NCI-H1105 treated with DMSO at 0.1 percent for 48 hours (cell line): ENCODE measurements at places on chromosomes 6 and 20.

DNA sequence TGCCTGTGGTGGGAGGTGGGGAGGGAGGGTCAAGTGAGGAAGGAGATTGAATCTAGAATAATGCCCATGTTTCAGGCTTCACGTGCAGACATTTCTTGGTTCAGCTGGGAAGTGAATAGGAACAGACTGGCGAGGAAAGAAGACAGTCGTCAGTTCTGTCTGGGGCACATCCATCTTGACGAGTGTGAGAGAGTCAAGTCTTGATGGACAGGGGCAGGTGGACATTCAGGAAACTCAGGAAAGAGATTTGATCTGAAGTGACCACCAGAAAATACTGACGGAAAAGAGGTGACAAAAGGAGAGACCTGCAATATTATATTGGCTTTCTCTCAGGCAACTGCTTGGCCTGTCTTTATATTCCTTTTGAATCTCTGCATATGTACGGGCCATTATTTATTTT, 68.6 kb downstream of the ESR1 start:
- DNase-seq, result no peak

DNA sequence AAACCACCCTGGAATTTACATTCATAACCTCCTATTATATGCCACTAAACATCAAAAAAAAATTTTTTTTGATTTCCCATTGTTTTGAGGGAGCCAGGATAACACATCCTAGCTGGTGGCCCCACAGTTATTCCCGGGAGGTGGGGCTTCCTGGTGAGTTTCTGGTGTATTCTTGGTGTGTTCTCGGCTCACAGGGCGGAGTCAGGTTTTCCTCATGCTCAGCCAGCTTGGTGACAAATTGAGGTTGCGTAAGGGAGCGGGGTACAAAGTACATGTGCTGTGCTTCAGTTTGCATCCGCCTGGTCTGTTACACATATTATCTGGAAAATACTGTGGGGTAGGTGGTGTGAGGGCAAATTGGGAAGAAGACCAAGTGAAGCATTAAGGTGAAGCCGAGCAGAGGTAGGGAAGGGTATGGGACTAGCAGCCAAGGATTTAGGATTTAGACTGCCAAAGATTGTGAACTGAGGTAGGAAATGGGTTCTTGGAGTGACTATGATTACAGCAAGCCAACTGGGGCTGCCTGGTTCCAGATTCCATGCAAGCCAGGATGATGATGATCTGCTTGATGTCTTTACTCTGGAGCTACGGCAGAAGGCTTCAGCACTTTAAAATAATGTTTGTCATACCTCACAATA, 46.2 kb upstream of the EEF1A1 start:
- DNase-seq, result no peak

DNA sequence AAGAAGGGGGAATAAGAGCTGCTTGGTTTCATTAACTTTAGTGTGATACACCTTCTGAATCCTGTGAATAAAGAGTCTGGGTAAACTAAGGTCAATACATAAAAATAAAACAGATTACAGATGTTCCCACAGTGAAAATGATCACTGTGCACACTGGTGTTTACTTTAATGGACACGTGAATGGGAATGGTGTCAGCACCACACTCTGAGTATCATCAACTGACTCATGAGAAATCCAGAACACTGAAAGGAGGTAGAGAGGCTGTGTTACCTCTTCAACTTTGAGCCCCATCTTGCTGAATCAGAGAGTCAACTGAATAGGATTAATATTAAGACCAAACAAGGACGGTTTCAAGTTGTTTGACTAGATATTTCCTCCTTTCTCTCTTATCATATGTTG, 75.0 kb downstream of the ELOVL4 start:
- DNase-seq, result no peak

GRCh38 chr6:7392402-7392801, 2.8 kb downstream of the RIOK1 start:
- no peak for DNase-seq

GRCh38 chr6:158531970-158532369, 27.9 kb upstream of the TMEM181 start:
- no peak for DNase-seq

DNA sequence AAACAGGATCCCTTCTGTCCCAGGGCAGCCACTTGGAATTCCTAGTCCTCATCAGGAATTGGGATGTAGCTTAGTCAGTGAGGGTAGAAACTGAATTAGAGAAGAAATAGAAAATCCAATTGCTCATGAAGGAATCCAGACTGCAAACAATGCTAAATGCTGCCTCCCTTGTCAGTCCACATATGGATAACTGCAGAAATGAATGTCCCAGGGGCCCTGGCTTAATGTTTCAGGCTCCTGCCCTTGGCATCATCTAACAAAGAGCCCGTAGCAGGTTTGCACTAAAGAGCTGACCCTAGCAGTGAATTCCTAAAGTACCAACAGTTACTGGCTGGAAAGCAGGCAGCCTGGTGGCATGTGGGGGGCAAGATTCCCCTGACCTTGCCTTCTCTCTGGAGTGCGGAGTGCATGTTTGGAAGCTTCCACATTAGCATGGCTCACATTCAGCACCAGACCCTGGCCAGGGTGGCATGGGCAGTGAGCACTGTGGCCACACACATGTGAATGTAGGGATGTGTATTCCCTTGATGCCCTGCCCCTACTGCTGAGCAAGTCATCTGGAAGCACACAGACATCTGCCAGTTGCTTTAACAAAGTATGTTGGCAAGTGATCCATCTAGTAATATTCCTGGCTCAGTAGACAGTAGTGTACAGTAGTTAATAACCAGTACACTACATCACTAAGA, 394.5 kb downstream of the CDC5L start:
- no peak for DNase-seq

DNA sequence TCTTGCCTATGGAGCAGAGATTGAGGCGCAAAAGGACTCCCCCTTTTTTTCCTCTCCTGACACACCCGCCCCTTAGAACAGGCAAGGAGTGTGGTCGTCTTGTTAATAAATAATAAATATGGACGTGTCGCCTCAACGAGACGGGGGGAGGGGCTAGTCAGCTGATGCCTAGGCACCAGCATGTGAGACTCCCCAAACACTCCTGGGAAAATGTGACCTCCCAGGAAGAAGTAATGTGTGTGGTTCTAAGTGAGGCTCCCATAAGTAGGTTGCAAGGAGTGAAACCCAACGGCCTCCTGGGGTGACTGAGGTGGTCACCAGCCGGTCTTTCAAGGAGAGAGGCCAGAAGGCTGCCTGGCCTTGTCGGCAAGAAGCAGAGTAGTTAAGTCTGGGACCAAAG, 1.1 kb upstream of the FAXC start:
- peak; percentile 43 for DNase-seq

DNA sequence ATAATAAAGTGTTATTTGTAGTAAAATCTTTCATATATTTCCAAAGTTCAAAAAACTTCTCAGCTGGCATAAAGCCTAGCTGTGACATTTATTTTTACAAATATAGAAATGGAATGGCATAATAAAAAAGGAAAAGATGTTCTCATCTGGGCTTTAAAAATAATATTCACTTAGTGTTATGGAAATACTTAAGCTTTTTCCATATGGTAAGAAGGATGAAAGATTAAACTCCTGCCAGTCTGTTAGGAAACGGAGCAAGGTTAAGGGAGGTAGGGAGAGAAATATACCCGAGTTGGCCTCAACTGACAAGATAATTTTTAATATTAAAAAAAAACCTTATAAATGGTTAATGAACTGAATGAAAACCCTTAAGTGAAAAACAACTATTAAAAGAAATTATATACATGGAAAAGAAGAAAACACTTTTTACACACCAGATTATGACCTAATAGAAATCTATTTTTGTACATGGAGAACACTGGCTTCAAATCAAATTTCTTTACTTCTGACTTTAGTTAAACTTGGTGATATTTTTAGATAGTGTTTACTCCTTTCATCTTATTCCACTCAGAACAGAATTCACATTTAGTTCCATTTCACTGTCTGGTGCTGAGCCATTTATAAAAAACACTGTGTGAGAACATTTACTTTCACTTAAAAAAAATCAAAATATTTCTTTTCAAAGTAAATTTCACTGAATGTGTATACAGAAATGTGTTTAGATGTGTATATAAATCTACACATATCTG, 137.0 kb downstream of the DST start:
- no peak for DNase-seq

DNA sequence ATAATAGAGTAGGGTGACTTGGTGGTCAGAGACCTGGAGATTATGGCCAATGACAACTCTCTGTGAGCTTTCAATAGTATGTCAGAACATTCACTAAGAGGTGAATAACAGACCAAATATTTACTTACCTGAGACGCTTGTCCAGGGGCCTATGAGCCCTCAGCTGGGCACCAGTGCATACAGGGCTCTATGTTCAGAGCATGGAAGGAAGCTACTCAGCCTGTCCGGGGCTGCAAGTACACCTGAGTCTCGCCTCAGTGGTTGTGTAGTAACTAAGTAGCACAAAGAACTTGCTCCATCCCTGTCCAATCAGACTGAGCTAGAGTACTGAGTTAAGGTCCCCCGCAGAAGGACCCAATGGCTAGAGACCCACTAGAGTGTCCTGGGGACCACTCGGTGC, 11.6 kb upstream of the SCGN start:
- DNase-seq, result no peak

GRCh38 chr20:25063981-25064380, 6.0 kb upstream of the ACSS1 start:
- no peak for DNase-seq

DNA sequence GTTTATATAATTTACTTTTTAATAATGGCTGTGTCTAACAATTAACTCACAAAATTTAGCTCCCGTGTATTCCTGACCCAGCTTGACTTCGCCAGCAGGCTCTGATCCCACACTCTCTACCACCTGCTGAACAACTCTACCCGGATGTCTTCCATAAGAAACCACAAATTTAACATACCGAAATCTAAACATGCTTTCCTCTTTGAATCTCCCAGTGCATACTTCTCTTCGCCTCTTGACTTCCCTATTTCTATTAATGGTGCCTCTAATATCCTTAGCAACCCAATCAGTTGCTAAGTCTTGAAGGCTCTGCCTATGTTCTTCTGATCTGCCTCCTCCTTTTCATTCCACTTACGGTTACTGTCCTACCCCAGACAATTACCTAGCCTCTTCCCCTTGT, 4.6 kb upstream of the MYB start:
- no peak for DNase-seq

GRCh38 chr6:27352850-27353249, 35.7 kb upstream of the ZNF391 start:
- no peak for DNase-seq

DNA sequence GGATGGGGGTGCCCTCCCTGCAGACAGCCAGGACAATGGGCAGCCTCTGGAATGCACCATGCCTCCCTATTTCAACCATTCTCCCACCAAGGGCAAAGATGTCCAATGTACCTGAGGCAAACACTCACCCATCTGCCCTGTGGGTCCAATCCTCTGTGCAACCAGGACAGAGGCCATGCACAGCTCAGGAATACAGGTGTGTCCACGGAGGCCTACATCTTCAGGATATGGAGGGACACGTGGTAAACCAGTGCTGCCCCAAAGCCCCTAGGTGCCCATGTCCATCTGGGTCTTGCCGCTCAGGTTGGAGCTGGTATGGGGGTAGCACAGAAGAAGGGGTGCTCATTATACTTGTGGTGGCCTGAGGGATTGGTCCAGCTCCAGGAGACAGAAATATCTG, 20.4 kb upstream of the TAF8 start:
- no peak for DNase-seq

DNA sequence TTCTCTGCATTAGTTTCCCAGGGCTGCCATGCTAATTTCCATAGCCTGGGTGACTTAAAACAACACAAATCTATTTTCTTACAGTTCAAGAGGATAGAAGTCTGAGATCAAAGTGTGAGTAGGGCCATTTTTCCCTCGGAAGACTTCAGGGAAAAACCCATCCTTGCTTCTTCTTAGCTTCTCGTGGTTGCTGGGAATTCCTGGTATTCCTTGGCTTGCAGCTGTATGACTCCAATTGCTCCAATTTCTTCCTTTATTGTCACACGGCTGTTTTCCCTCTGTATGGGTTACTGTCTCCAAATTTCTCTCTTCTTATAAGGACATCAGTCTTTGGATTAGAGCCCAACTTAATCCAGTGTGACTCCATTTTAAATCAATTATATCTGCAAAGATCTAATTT, 128.4 kb upstream of the JAG1 start:
- DNase-seq, result no peak

DNA sequence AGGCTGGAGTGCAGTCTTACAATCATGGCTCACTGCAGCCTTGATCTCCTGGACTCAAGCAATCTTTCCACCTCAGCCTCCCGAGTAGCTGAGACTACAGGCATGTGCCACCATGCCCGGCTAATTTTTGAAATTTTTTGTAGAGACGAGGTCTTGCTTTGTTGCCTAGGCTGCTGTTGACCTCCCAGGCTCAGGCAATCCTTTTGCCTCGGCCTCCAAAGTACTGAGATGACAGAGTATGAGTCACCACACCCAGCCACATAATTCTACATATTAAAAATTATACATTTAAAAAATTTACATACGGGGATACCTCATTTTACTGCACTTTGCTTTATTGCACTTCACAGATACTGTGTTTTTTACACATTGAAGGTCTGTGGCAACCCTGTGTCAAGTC, 115.1 kb downstream of the MAN1A1 start:
- no peak for DNase-seq

- DNase-seq, result no peak
Measured at GRCh38 chr6:96276856-96277255, 244.8 kb upstream of the UFL1 start.

DNA sequence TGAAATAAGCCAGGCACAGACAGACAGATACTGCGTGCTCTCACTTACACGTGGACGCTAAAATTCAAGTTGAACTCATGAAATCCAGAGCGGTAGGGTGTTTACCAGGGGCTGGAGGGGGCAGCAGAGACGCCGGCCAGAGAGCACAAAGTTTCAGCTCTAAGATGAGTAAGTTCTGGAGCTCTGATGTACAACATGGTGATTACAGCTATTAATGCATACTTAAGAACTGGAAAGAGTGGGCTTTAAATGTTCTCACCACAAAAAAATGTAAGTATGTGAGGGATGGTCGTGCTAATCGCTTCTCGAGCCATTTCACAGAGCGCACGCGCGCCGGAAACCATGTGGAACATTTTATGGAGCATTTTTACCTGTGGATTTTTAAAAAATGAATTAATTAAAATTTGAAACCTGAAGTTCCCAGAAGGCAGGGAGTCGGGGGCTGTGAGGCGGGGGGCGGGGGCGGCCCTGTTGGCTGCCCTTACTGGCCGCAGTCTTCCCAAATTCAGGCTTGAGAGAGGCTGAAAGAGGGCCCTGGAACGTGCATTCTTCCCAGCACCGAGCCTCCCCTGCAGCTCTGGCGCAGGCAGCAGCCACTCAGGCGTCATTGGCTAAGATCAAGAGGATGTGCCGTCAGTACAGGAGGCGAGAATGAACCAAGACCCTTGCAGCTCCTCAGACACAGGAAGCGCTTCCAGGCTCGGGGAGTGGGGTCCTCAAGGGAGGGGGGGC, 8.5 kb upstream of the SLCO4A1 start:
- no peak for DNase-seq

- DNase-seq, result no peak
Measured at GRCh38 chr6:129677620-129678325, 32.2 kb downstream of the ARHGAP18 start.

GRCh38 chr20:37417617-37418467, 71.9 kb downstream of the SRC start:
- no peak for DNase-seq

DNA sequence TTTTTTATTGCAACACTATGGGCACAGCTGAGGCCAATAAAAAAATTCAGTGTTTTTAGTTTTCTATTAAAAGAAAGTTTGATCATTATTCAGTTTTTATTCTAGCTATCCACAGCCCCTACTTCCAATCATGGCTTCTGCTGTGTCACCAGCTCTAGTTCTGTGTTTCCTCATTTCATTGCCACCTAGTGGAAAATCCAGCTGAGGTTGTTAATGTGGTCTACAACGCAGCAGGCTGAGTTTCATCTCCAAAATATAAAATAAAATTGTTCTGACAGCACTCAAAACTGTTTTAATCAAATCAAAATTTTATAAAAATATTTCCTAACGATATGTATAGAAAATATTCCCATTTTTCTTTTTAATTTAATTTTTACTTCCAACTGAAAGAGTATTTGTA, 13.6 kb downstream of the COL9A1 start:
- no peak for DNase-seq
